ENCODE measurements at places on chromosomes 1 and 21.

GRCh38 chr1:37722181-37723071 lies 30.1 kb downstream of the CDCA8 start:
- H3K4me3 ChIP-seq: no peak overlapping the region
- no peak for DNase-seq
- peaks cover 4% of the 10 kb centered on the region for H3K27me3 ChIP-seq
- H3K4me1 ChIP-seq: no peaks in the 10 kb centered on the region

DNA sequence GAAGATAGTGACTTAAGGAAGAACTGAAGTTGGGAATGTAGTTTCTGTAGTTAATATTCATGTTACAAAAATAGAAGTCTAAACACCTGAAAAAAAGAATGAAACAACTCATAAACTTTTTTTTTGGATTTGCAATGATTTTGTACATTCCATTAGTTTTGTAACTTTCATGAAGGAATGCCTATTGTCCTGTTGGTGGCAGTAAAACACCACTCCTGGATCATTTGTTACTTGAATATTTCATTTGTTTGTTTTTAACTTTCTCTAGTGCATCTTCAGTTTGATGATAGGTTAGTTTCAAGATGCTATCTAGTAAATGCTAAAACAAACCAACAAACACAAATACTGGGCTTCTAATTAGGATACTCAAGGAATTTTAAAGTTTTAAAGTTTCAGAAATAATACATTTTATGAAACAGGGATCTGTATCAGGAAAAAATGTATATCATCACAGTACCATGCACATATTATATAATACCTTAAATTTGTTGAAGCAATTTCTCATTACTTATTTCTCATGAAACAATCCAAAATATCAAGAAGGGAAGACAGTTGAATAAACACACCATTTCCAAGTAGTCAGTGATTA lies 229.7 kb upstream of the CACYBP start:
- H3K36me3 ChIP-seq: no peaks in the 10 kb centered on the region
- H3K4me1 ChIP-seq: peaks cover 7% of the 10 kb centered on the region
- no peak overlapping the region for H3K27ac ChIP-seq
- DNase-seq: no peak
- H3K4me3 ChIP-seq: no peak overlapping the region

DNA sequence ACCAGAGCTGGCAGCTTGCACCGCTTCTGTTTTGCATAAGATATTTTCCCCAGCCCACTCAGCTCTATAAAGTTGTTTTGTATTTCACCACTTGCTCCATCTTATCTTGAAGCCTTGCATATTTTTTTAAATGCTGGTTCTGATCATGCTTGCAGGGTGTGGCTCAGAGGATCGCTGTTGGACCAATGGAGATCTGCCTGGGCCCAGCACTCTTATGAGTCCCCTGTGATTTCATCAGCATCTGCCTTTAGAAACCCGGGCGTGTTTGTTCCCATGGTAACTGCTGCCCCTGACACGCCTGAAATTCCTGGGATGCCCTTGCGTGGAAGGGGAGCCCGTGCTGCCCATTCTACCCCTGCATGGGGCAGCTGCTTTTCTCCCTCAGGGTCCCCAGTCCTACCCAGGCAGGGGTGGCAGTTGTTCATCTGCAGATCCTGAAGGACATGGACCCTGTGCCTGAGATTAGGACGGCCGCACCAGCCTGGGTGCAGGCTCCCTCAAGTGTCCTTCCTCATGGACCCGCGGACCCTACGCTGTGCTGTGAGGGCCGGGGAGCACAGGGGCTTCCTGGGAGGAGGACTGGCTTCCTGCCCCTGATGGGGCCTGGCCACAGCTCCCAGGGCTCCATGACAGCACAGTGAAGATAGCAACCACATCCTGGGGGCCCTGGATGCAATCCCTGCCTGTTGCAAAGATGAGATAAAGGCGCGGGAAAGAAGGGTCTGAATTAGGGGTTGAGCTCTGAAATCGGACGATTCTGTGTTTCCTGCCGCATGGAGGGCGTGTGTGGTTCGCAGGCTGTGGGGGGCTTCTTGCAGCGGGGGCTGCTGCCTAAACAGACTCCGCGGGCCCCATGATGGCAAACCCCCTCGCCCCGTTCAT lies 226.5 kb downstream of the SDCCAG8 start:
- peaks cover 24% of the 10 kb centered on the region for H3K4me1 ChIP-seq
- H3K27me3 ChIP-seq: no peaks in the 10 kb centered on the region
- no peak for DNase-seq
- peak overlapping the region; percentile 52 for H3K27ac ChIP-seq

- no peak overlapping the region for H3K4me3 ChIP-seq
- no peaks in the 10 kb centered on the region for H3K36me3 ChIP-seq
- no peak for DNase-seq
- H3K27ac ChIP-seq: no peak overlapping the region
- no peaks in the 10 kb centered on the region for H3K4me1 ChIP-seq
Observed at GRCh38 chr1:164803366-164803765, 244.4 kb downstream of the PBX1 start.

GRCh38 chr1:84524590-84524989 lies 18.2 kb upstream of the GNG5 start:
- no peak for DNase-seq
- H3K4me1 ChIP-seq: no peaks in the 10 kb centered on the region
- H3K36me3 ChIP-seq: peaks cover 6% of the 10 kb centered on the region
- H3K4me3 ChIP-seq: no peak overlapping the region

DNA sequence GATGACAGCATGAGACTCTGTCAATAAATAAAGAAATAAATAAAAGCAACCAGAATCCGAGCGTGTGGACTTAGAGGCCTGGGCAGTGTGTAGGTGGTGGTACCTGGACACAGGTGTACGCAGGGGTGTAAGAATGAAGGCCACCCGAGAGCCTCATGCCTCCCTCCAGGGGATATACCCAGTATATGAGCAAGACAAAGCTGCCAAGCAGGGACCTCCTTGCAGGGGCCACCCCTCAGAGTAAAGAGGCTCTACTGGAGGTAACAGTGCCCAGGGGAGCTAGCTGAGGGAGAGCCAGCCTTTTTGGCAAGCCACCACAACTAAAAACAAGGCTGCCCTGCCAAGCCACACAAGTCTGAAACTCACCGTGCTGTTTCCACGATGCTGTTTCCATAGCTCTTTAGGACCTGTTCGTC lies 179.2 kb upstream of the RAB4A start:
- H3K36me3 ChIP-seq: no peaks in the 10 kb centered on the region
- no peaks in the 10 kb centered on the region for H3K27me3 ChIP-seq
- peaks cover 7% of the 10 kb centered on the region for H3K4me1 ChIP-seq
- DNase-seq: no peak

DNA sequence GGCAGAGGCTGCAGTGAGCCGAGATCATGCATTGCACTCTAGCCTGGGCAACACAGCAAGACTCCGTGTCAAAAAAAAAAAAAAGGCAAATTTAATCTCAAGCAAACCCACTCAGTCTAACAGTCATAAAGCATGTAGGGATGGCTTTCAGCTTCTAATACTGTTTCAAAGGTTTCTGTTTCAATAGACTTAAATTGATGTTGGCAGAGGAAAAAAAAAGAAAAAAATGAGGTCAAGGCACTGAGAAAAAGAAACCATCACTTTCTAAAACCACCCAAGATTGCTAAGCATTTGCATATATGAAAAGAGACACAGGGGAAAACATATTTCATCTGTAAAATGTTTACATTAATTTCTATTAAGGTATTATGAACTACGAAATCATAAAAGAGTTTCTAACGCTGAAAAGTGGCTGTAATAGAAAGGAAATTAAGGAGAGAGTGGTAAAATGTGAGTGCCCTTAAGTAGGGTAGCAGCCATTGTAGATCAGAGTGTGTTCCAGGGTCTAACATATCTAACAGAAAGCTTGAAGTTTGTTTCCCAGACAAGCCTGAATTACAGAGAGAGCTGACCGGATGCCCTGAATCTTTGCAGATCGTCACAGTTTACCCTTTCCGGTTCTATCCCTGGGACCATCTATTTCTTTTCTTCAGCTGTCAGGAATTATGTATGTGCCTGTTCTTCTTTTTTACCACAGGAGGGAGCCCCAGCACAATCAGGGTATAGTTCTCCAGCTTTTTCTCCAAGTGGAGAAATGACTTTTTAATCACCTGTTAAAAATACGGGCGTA lies 70.0 kb downstream of the PLD5 start:
- no peaks in the 10 kb centered on the region for H3K4me1 ChIP-seq
- H3K4me3 ChIP-seq: no peak overlapping the region
- peaks cover 35% of the 10 kb centered on the region for H3K27me3 ChIP-seq
- no peaks in the 10 kb centered on the region for H3K36me3 ChIP-seq
- H3K27ac ChIP-seq: no peak overlapping the region
- DNase-seq: no peak

- no peak overlapping the region for H3K4me3 ChIP-seq
- H3K27me3 ChIP-seq: peaks cover 11% of the 10 kb centered on the region
- no peak overlapping the region for H3K27ac ChIP-seq
- H3K36me3 ChIP-seq: no peaks in the 10 kb centered on the region
- H3K4me1 ChIP-seq: no peaks in the 10 kb centered on the region
Observed at GRCh38 chr1:87513255-87513654, 184.6 kb downstream of the LMO4 start.

- H3K36me3 ChIP-seq: peaks cover 51% of the 10 kb centered on the region
- no peaks in the 10 kb centered on the region for H3K27me3 ChIP-seq
- H3K4me3 ChIP-seq: peak within 1 kb of the TSS; percentile 90
- peak; percentile 59 for DNase-seq
- peaks cover 57% of the 10 kb centered on the region for H3K4me1 ChIP-seq
Observed at GRCh38 chr1:151060007-151060656, at the start of gene MLLT11. MLLT11 (plus strand) TSS chr1:151060397; CDS start chr1:151067225, 6,828 bp downstream.

- no peak for DNase-seq
- H3K36me3 ChIP-seq: no peaks in the 10 kb centered on the region
- peak overlapping the region; percentile 97 for H3K27ac ChIP-seq
- no peaks in the 10 kb centered on the region for H3K27me3 ChIP-seq
- H3K4me1 ChIP-seq: peaks cover 75% of the 10 kb centered on the region
Observed at GRCh38 chr1:235874261-235874660, 7.6 kb upstream of the LYST start.

DNA sequence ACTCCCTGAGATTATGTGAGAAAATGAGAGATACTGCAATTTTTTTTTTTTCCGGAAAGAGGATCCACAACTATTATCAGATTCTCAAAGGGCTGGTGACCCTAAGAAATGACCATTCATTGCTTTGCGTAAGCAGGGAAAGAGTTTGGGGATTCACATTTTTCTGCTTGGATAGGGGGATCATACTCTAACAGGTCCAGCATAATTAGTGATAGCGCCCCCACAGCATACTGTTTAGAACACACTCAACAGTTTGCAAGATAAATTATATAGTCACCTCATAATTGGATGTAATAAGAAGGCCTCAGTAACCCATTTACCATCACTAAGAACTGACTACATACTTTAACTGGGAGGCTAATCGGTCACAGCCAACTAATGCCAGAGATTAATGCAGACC lies 1.9 kb downstream of the CCT3 start:
- no peak for DNase-seq
- H3K4me3 ChIP-seq: peak overlapping the region; percentile 99
- peaks cover 66% of the 10 kb centered on the region for H3K36me3 ChIP-seq
- peak overlapping the region; percentile 99 for H3K27ac ChIP-seq
- H3K4me1 ChIP-seq: peaks cover 38% of the 10 kb centered on the region

DNA sequence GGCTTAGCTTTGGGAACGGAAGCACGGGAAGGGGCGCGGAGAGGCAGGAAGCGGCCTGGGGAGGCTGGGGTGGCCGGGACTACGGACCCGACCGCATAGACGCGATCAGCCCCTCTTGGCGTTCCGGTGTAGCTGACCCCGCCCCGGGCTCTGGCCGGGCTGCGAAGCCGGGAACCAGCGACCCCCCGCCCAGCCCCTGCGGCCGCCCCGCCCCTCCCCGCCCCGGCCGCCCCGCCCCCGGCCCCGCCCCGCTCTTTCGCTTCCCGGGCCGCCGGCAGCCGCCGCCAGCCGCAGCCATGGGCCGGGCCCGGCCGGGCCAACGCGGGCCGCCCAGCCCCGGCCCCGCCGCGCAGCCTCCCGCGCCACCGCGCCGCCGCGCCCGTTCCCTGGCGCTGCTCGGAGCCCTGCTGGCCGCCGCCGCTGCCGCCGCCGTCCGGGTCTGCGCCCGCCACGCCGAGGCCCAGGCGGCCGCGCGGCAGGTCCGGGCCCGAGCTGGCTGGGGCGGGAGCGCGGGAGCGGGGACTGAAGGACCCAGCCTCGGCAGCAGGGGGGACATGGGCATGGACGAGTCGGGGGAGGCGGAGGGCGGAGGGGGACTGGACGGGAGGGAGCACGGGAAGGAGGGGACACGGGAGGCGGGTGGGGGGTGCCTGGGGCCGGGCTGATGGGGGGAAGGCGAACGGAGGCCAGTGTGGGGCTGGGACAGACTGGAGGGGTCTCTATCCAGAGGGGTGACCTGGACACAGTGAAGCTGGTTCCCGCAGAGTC lies at the start of gene SELENON:
SELENON (plus strand) TSS at position 259 of the 768 bp plus-strand sequence; CDS start at position 297, 38 bp downstream.
- peaks cover under 1% of the 10 kb centered on the region for H3K36me3 ChIP-seq
- peaks cover 77% of the 10 kb centered on the region for H3K4me1 ChIP-seq
- H3K27ac ChIP-seq: peak within 1 kb of the TSS; percentile 72

DNA sequence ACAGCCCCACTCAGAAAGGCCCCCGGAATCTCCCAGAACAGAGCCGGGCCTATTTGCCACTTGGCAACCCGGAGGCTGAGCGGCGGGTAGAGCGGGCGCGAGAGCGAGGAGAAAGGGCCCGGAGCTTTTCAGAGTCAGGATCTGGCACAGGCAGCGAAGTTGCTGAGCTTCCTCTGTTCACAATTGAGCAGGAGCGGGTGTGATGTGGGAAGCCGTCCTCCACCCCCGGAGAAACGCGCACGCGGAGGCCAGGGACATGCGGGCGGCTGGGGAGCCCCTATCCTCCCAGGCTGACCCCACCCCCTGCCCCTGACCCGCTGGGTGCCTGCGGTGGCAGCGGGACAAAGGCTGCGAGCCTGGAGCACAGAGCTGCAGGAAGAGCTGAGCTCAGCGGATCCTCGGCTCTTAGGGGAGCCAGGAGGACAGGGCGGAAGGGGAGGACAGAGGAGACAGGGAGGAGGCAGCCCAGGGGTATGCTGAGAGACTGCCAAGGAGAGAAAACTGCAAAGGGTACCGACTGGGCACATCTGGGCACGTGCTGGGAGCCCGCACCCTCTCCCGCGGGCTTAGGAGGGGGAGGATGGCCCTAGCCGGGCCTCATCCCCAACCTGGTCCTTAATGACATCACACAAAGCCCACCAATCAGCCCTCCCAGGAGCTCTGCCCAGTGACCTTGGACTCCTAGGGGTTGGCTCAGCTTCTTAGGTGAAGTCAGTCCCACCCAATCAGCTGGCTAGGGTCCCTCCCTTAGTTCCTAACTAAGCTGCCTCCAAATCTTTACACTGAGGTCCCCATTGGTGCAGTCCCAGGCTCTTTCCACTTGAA lies 9.3 kb downstream of the KIF21B start:
- no peak overlapping the region for H3K4me3 ChIP-seq
- peaks cover 92% of the 10 kb centered on the region for H3K4me1 ChIP-seq
- no peak for DNase-seq
- peaks cover 29% of the 10 kb centered on the region for H3K36me3 ChIP-seq
- no peaks in the 10 kb centered on the region for H3K27me3 ChIP-seq

GRCh38 chr21:41821081-41821755 lies 54.4 kb upstream of the RIPK4 start:
- H3K36me3 ChIP-seq: peaks cover 84% of the 10 kb centered on the region
- peaks cover 4% of the 10 kb centered on the region for H3K4me1 ChIP-seq
- no peak overlapping the region for H3K27ac ChIP-seq
- H3K4me3 ChIP-seq: no peak overlapping the region
- no peaks in the 10 kb centered on the region for H3K27me3 ChIP-seq
- DNase-seq: no peak

All from activated T-cell treated with anti-CD3 and anti-CD28 coated beads, Interleukin-2, amount 50 U/mL, for 24 hours (primary cell).